ENCODE measurements at places on chromosomes 1 and 21. TPM values are rescaled to one million over a fixed set of nuclear protein-coding genes. Genes with fewer than 3 reads are reported as not detected.

DNA sequence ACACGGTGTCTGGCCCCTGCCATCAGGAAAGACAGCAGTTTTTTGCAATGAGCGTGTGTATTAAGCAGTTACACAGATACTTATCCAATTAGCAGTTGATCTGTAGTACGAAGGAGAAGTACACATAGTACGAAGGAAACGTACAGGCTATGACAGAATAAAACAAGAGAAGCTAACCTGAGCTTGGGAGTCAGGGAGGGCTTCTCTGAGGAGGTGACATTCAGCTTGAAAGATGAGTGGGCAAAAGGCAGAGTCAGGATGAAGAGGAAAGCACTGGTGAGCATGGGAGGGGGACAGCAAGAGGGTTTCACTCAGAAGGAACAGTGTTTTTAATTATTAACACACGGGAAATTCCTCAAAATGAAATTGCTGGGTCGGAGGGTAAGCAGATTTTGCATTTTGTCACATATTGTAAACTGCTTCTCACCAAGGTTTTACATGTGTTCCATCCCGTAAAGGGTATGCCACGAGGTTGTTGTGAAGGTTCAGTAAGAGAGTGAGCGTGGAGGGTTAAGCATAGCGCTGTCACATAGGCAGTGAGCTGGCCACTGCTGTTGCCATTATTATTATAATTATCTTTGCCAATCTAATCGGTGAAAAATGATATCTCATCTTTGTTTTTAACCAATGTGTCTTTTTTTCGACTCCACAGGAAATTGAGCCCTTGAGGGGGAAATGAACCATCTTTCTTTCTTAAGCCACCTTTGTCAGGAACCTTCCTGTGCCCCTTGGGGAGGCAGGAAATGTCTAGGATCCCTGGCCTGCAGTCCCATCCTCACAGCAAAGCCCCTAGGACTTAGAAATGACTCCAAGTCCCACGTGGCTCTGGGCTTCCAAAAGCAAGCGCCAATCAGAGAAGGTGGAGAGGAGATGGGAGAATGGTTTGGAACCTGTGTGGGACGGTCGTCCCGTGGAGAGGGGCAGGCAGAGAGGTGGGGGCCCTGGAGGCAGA lies 47.3 kb upstream of the POU3F1 start:
- DNase-seq: no peak

DNA sequence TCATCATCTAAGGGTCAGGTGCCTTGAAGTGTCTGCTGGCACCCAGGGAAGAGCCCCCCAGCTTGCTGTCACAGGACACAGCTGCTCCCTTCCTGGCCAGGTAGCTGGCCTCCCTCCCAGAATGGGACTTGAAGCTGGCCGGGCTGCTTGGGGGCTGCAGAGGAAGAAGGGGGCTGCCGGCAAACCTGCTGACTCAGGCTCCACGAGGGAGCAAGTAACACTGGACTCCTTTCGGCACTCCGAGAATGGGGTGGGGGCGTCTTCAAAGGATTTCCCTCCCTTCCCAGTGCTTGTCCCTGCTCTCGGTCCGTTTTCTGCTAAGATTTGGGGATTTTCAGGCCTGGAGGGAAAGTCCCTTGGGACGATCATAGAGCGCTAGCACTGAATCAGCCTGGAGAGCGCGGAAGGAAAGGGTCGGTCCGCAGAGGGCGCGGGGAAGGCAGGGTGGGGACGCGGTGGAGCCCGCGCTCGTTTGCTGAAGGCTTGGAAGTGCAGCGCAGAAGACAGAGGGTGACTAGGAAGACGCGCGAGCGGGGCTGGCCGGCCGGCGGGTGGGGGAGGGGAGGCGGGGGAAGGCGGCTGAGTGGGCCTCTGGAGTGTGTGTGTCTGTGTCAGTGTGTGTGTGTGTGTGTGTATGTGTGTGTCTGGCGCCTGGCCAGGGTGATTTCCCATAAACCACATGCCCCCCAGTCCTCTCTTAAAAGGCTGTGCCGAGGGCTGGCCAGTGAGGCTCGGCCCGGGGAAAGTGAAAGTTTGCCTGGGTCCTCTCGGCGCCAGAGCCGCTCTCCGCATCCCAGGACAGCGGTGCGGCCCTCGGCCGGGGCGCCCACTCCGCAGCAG lies at the start of gene CSF1:
Gene CSF1, plus strand, starts transcription at position 727 of the 840 bp plus-strand sequence. CDS start 175 bp downstream, outside the sequence.
- DNase-seq: peak; percentile 23

DNA sequence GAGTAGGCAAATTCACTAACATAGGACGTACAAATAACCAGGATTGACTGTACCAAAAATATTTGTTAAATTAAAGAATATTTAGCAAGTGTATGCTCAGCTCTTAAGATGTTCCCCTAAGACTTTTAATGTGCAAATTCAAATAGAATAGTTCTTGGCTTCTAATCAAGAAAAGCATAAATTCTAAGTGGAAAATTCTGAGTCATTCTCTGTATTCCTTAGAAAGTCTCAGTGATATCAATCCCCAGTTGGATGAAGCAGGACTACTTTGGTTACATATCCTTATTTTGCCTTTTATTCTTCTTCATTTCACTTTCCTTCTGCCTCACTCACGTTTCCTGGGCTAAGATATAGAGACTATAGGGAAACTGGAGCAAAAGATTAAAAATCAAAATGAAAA lies 130.2 kb downstream of the IFI44 start:
- no peak for DNase-seq

DNA sequence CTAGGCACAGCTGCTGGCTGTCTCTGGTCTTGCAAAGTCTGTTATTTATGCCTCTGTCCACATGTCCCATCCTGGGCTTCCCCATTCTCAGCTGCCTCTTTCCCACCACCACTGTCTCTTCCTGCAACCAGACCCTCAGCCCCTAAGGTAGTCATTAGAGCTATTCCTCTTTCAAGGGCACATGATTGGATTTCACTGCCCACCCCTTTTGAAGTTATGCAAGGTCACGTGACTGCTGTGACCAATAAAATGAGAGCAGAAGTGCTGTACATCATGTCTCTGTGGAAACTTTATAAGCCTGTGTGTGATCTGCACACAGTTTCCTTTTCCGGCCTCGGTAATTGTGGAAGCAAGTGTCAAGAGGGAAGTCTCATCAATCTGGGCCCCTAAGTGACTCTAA lies 136.6 kb upstream of the HMGB4 start:
- no peak for DNase-seq

- DNase-seq: no peak
Measured at GRCh38 chr1:36248250-36248894, 24.1 kb downstream of the THRAP3 start.

DNA sequence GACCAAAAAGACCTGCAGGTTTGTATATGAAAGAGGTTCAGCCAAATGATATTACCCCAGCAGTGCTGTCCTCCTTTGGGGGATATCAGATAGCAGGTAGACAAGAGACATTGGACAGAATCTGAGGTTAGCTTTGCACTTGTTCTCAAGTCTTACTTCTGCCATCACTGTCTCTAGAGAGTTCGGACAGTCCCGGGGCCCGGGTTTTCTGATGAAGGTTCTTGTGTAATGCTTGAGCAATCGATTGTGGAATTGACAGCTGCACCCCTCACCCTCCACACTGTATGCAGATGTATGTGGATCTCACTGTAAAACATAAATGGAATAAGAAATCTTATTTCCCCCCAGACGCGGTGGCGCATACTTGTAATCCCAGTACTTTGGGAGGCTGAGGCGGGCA lies 56.2 kb upstream of the MORC3 start:
- DNase-seq: no peak

GRCh38 chr1:154179946-154180687 lies 11.8 kb downstream of the TPM3 start:
- no peak for DNase-seq

DNA sequence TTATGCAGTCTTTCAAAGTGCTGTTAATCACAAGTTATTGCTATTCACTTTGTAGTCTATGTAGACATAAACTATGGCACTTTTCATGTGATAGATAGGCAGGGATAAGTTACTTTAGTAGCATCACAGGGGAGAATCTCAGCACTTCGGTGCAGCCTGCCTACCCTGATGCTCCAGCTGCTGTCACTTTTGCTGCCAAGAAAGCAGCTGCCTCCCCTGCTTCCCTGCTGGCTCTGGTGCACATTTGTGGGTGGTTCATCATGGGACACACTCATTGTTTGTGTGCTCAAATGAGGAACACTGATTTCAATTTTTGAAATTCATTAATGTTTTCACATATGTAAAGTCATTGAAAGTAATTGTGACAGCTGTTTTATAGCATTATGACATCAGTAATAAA lies 272.6 kb downstream of the S1PR1 start:
- DNase-seq: no peak

DNA sequence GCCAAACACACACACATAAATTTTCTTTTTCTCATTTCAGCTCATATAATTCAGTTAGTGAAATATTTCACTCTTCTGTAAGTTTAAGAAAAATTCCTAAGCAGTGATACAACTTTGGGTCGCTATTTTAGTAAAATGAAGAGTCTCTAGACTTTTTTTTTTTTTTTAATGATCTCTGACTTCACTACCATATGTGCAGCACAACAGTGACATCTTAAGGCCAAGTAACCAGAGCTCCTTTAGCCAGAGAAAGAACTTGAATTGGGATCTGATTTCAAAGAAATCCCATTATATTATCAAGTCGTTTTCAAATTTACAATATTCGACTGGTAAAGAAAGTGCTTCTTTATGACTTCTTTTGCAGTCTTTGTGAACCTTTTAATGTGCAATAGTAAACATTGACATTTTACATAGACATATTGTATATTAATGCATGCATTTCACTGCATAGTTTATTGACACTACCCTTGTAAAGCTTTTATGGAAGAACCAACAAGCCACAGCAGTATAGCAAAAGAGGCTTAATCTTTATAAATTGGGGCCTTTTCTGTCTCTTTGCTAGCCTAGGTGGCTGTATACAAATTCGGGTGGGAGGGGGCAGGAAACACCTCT lies 62.2 kb downstream of the LRRC40 start:
- no peak for DNase-seq

GRCh38 chr1:28902738-28903137 lies 11.6 kb upstream of the EPB41 start:
- no peak for DNase-seq

GRCh38 chr1:63904826-63905225 lies 131.0 kb downstream of the ROR1 start:
- no peak for DNase-seq

GRCh38 chr1:217333939-217334338 lies 297.0 kb downstream of the GPATCH2 start:
- DNase-seq: no peak

DNA sequence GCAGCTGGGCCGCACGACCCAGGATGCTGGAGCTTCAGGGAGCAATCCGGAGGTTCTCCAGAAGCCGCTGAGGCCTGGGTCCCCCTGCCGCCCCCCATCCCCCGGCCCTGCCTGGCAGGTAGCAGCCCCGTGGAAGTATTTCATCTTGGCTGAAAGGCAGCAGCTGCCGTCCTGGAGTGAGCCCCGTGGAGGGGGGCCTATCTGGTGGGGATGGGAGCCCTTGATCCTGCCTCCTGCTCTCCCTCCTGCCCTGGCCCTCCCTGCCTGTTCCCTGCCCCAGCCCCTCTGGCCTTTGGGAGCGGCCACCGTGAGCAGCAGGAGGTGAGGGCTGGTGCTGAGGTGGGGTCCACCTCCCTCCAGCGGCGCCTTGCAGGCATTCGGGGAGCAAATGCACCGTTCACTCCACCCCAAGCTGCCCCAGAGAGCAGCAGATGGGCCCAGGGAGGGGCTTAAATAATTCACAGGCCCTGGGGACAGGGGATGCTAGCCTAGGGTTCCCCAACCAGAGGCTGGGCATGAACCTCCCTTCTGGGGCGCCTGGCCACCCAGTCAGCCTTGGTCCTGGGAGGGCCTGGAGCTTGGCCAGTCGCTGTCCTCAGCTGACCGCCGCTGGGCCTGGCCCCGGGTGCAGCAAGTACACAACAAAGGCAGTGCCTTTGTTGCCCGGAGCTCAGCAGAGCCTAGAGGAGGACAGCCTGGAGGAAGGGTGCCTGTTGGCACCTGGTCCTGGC lies 23.7 kb upstream of the PLCH2 start:
- no peak for DNase-seq

- no peak for DNase-seq
Measured at GRCh38 chr1:204073837-204074273, 940 bp downstream of the SOX13 start.

- no peak for DNase-seq
Measured at GRCh38 chr1:111729946-111730681, 9.1 kb downstream of the INKA2 start.

DNA sequence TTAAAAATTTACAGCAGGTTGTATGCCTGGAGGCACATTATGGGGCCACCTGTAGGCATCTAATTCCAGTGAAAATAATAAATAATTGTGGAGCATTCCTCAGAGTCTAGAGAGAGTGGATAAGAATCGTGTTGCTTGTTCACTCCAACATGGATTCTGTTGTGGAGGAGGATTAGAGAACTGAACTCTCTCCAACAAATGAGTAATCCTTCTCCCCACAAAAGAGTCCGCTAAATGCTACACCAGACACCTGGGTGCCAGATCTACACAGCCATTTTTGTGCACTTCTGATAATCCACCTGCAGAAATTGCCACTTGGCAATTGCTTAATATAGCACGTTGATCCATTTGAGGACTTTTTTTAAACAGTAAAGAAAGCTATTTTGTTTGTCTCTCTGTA lies 113.7 kb upstream of the DPYD start:
- DNase-seq: no peak

DNA sequence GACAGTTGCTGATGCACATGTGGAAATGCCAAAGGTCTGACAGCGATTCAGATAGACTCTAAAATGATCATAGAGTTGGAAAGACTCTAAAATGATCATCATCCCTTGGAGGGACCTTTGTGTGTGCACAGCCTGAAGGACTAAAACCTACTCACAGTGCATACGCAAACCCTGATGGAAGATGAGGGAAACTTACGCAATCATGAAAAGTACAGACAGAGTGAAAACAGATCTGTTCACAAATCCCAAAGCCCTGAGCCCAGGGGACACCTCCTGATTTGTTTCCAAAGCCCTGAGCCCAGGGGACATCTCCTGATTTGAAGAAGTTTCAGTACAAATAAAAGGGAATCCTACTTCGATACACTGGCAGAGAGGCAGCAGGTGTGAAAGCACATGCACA lies 79.3 kb upstream of the PROX1 start:
- no peak for DNase-seq

DNA sequence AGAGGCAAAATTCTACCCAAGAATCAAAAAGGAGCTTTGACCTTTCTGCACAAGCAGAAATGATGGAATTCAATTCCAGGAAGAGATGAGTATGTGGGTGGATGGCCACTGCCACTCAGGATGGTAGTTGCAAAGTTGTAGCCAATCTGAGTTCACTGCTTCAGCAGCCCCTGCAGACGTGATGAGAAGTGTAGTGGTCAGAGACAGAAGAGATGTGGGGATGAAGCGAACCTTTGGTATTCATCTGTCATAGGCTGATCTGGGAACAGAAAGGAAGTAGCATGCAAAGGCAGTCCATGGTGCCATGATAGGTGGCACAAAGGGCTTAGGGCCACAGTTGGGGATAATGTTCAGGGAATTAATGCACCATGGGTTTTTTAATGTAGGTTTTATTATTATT lies 81.1 kb upstream of the PGBD5 start:
- no peak for DNase-seq

Gene NR0B2
- 10.3 TPM for total RNA-seq

Gene QSOX1
- total RNA-seq: 215 TPM

Gene IL20
- total RNA-seq: not detected

Gene FAM177B
- total RNA-seq: not detected

Gene SERTAD4
- total RNA-seq: 1.1 TPM

Gene GSTM1
- 39.0 TPM for total RNA-seq

Gene FCRL2
- total RNA-seq: not detected

Gene C1orf141
- total RNA-seq: not detected

Gene TNNI3K
- not detected for total RNA-seq

Gene PLEKHN1
- total RNA-seq: 1.1 TPM
